Regular cardiac myocyte (primary cell): ENCODE measurements at places on chromosomes 12 and 14. TPM values are rescaled to one million over a fixed set of nuclear protein-coding genes. Genes with fewer than 3 reads are reported as not detected.

DPPA3 gene
- not detected in 2 replicates for total RNA-seq

ARHGDIB gene
- 36.9 and 90.9 TPM in 2 replicates for total RNA-seq

TMPRSS12 gene
- not detected in 2 replicates for total RNA-seq

NGB gene
- total RNA-seq: not detected in 2 replicates

KRT78 gene
- total RNA-seq: not detected in 2 replicates

SLC8A3 gene
- under 0.01 and 0.56 TPM in 2 replicates for total RNA-seq

PKP2 gene
- total RNA-seq: 0.38 and 8.2 TPM in 2 replicates

L3HYPDH gene
- 52.9 and 64.8 TPM in 2 replicates for total RNA-seq
